HepG2 (cell line): ENCODE measurements at places on chromosomes 12 and 14.
A peak's percentile ranks its signal among the peaks of the same experiment; 100 is the strongest.

DNA sequence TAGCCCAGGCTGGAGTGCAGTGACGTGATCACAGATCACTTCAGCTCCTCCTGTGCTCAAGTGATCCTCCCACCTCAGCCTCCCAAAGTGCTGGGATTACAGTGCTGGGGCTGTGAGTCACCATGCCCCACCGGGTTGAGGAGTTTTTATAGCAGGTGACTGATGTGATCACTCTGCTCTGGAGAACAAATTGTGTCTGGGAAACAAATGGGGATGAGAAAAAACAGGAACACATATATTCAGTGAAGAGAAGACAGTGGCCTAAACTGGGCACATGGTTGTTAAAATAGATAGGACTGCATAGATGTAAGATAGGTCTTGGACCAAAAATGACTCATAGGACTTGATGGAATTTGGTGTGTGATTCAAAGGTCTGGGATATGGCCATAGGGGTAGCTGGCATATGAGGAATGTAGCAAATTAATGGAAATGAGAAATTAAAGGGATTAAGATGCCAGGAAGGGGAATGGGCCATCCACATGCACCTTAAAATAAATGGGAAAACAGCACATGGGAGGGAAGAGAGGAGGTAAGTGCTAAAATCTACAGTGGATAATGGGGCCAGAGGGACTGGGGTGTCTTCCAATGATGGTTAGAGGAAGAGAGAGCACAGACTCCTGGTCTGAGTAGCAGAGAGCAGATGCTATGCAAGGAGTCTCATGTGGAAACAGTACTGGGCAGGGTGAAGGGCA is 11.2 kb downstream of the BCAT1 start:
- DNase-seq: no peak

- no peak for DNase-seq
Measured at GRCh38 chr14:99753225-99754140, 39.7 kb upstream of the EML1 start.

- DNase-seq: no peak
Measured at GRCh38 chr14:27890259-27890658, 876.3 kb upstream of the FOXG1 start.

- DNase-seq: no peak
Measured at GRCh38 chr14:24066496-24067132, 4.7 kb upstream of the CPNE6 start.

DNA sequence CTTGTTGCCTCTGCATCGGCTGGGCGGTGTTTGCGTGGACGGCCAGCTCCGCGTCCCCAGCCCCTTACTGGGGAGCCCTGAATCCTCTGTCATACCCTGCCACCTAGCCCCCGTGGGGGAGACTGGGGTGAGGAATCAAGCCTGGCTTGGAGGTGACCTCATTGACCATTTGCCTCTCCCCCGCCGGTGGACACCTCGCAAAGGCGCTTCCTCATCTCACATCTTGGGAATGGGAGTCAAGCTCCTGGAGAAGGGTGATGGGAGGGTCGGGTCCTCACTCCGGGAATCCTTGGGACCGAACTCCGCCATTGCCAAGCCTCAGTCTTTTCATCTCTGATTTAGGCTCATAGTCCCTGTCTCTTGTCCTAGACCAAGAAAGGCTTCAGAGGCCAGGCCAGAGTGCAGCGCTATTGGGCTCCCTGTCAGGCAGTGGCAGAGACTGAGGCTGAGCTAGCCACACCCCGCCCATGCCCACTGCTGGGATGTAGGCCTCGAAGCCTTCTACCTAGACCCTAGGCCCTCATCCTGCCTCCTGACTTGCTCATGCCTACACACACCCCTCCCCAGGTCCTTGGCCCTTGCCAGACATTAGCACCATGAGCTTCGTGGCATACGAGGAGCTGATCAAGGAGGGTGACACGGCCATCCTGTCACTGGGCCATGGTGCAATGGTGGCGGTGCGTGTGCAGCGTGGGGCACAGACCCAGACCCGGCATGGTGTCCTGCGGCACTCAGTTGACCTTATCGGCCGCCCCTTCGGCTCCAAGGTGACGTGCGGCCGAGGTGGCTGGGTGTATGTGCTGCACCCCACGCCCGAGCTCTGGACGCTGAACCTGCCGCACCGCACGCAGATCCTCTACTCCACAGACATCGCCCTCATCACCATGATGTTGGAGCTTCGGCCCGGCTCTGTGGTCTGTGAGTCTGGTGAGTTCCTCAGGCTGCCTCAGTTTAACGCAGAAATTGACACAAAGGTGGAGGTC is 678 bp downstream of the TRMT61A start:
- no peak for DNase-seq

GRCh38 chr14:105064721-105065143 is 498 bp downstream of the GPR132 start:
- peak; percentile 36 for DNase-seq

DNA sequence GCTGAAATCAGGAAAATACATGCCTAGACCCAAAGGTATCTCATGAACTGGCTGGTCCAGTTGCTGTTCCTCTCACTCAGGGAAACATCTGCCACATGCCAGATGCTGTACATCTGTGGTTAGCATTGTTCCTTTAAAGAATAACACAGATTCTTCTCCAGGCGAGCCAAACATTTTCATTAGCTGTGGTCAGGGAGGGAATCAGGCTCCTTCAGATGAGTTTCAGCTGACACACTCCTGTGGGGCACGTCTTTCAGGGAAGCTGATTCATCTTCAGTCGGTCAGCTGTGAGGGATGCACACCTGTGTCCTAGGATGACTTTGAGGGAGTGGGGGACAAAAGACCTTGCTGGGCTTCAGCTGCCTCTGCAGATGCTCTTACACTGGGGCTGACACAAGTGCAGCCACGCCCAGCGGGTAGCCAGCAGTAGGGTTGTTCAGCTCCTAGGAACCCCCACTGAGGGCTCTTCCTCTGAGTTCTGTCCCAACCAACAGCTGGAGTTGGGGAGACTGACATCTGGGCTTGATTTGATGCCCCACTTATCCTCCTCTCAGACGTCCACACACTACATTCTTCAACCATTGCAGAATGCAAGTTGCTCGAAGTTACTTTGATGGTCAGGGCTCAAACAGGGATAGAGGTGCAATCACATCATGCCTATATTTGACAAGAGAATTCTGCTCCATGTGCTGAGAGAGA is 155.0 kb downstream of the NUAK1 start:
- DNase-seq: no peak

DNA sequence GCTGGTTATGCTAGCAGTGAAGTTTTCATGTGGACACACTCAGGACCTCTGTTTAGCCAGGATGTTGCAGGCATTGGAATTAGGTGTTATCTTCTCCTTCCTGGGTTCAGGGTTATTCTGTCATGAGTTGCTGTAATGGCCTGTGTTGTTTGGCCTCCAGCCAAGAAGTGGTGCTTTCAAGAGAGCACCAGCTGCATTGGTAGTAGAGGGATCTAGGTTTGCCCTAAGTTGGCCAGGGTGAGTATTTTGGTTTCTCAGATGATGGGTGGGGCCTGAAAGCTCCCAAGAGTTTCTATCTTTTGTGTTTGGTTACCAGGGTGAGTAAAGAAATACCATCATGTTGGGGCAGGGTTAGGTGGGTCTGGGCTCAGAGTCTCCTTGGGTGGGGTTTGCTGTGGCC is 2.7 kb upstream of the GZMH start:
- DNase-seq: peak; percentile 58

DNA sequence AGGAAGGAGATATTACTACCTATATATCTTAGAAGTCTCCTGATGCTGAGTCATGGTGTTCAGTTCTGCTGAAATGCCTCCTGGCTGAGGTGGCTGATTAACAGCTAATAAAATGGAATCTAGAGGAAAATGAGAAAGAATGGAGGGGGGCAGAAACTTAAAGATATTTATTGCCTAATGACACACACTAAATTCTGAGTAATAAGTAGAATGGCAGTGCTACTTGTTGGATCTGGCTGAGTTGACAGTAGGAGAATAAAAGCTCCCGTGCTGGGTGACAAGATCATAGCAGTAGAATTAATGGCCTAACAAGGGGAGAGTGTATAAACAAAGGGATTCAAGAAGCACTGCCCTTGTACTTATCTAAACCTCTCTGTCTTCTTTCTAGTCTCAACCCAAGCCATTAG is 137.5 kb downstream of the CNTN1 start:
- no peak for DNase-seq

GRCh38 chr12:123142921-123143735 is 7.8 kb downstream of the PITPNM2 start:
- DNase-seq: peak; percentile 66

DNA sequence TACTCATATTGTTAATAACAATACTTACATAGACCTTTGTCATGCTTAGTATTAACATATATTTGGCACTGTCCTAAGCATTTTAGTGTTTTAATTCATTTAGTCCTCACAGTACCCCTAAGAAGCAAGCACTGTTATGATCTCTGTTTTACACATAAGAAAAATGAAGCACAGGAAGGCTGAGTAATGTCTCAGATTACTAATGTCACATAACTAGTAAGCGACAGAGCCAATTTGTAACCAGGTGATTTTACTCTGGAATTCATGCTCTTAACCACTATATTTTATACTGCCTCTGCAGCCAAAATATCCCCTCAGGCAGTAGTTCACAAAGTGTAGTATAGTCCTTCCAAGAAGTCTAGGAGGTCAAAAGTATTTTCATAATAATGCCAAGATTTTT is 20.3 kb downstream of the TMEM253 start:
- no peak for DNase-seq

DNA sequence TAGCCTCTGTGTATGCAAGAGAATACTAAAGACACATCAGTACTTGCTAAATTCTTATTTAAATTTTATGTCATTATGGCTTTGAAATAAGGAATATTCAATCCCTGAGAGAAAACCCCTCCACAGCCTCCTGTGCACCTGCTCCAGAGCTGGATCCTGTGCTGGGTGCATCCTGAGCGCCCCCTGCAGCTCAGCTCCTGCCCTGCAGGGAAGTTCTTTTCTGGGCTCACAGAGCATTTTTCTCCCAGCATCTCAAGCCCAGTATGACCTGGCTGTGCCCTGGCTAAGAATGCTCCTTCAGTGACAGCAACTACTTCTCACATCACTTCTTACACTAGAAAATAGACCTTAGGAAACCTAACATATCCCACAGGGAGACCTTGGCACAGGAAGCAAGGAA is 1211.7 kb downstream of the TMEM121 start:
- no peak for DNase-seq

GRCh38 chr12:3081091-3081490 is 3.9 kb downstream of the TSPAN9 start:
- no peak for DNase-seq

- no peak for DNase-seq
Measured at GRCh38 chr14:54785136-54785777, 117.4 kb downstream of the GCH1 start.

DNA sequence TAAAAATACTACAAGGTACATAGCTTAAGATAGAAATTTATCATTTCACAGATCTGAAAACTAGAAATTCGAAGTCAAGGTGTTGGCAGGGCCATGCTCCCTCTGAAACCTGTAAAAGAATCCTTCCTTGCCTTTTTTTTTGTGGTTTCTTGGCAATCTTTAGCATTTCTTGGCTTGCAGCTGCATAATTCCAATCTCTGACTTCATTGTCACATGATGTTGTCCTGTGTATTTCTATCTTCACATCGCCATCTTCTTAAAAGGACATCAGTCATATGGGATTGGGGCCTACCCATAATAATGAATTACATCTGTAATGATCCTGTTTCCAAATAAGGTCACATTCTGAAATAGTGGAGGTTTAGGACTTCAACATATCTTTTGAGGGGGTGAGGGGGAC is 250.4 kb downstream of the TMTC2 start:
- no peak for DNase-seq

GRCh38 chr12:27968972-27969623 is 3.4 kb downstream of the PTHLH start:
- no peak for DNase-seq

GRCh38 chr12:69569236-69569635 is 16.0 kb upstream of the CCT2 start:
- DNase-seq: no peak

- no peak for DNase-seq
Measured at GRCh38 chr12:93736640-93737178, 59.5 kb downstream of the CRADD start.

GRCh38 chr12:4443616-4444015 is 2.0 kb downstream of the FGF6 start:
- no peak for DNase-seq

DNA sequence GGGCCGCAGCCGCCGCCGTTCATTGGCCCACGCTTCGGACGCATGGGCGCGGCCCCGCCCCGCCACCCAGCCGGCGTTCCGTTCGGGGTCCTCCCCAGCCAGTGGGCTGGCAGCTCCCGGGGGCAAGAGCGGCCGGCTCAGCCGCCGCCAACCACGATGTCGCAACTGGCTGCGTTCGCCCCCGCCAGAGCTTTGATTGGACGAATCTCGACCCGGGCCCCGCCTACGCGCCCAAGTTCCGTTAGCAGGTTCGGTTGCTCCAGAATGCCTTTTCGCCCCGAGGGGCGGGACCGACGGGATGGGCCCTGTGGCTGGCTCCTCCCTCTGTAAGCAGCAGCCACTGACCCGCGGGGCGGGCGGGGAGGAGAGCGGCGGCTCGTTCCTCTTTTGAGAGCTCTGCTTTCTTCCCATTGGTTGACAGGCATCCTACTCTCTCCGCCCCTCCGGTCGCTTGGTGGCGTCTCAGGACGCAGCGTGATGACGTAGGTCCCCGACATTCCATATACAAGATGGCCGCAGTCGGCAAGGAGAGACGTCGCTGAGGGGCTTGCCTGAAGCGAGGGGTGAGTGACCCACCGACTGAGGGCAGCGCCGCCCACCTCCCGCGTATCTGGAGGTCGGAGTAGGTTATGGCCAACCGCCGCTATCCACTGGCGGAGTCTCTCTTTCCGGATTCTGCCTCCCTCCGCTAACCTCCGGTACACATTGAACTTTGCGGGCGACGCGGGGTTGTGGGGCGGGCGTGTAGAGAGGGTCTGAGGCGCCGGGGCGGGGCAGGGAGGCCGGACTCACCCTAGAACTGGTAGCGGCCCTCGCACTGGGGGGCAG is at the start of gene CCNK:
Gene CCNK, plus strand, starts transcription at position 493 of the 828 bp plus-strand sequence. CDS start 11,269 bp downstream, outside the sequence.
- peak; percentile 98 for DNase-seq

DNA sequence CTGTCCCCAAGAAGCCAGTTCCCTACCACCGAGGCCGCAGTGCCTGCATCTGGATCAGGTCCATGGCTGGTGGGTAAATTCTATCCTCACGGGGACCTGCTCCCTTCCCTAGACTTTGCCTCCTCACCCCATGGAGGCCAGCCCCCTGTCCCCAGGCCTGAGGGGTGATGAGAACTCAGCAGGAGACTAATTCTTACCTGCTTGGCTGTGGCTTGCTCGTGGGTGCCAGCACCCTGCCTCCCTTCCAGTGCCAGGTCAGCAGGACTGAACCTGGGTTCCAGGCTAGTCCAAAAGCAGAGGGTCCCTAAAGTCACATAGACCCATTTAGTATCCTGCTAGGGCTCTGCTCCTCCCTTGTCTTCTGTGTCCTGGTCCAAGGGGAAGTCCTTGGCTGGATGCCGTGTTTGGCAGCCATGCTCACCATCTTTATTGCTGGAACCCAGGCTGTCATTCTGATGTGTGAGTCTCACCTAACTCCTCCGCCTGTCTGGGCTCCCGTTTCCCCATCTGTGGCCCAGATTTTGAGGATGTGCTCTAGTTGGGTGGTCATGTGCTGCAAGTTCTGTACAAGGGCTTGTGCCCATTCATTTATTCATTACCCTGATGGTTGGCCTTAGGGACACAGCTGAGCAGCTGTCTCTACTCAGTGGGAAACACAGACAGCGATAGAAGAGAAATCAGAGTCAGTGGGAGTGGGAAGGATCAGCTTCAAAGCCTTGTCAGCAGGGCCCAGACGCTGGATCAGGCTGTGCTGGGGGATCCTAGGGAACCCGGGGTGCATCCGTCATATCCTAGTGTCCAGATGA is 949 bp downstream of the PLBD2 start:
- DNase-seq: no peak
